ENCODE measurements at places on chromosomes 7 and 10. TPM values are rescaled to one million over a fixed set of nuclear protein-coding genes. Genes with fewer than 3 reads are reported as not detected.

- H3K4me3 ChIP-seq = peak overlapping the region; percentile 97
- peak overlapping the region; percentile 88 for H3K27ac ChIP-seq
- DNase-seq = peak; percentile 37
- peaks cover 48% of the 10 kb centered on the region for H3K36me3 ChIP-seq
Measured at GRCh38 chr10:59905066-59905730, 1.2 kb downstream of the CCDC6 start.

DNA sequence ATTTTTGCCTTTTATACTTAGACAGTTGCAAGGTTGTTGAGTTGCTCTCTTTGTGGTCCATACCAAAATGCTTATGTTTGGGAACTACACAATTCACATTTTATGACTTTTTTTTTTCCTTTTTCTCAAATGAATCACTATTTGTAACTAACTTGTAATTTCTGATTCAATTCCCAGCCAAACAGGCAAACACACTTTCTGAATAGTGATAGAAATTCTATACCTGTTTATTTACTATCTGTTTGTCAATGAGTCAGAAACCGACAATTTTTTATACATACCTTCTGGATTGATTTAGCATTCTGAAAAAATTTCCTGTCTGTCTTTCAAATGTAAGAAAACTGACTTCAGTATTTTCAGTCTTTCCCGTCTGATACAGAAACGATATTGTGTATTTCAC, 69.1 kb downstream of the MBL2 start:
- H3K36me3 ChIP-seq = no peaks in the 10 kb centered on the region
- H3K27ac ChIP-seq = no peak overlapping the region
- no peak for DNase-seq
- no peak overlapping the region for H3K4me3 ChIP-seq
- peaks cover 6% of the 10 kb centered on the region for H3K4me1 ChIP-seq

DNA sequence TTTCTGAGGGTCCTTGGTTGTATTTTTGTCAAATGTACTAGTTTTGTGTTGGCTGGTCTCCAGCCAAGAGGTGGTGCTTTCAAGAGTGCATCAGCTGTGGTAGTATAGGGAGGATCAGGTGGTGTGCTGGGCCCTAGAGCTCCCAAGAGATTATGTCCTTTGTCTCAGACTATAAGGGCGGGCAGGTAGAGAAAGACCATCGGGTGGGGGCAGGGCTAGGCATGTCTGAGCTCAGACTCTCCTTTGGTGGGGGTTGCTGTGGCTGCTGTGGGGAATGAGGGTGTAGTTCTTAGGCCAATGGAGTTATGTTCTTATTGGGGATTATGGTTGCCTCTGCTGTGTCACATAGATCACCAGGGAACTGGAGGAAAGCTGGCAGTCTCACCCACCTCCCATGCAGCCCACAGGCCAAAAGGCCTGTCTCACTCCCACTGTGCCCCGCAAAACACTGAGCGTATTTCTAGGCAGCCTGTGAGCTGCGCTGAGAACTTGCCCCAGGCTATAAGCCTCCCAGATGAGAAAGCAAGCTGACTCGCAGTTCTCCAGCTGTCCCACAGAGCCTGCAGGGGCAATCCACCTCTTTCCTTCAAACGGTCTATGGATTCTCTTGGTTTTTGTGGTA, 1066.7 kb downstream of the GRM8 start:
- no peak overlapping the region for H3K4me3 ChIP-seq
- no peak for DNase-seq
- H3K4me1 ChIP-seq = no peaks in the 10 kb centered on the region
- H3K27me3 ChIP-seq = no peaks in the 10 kb centered on the region

DNA sequence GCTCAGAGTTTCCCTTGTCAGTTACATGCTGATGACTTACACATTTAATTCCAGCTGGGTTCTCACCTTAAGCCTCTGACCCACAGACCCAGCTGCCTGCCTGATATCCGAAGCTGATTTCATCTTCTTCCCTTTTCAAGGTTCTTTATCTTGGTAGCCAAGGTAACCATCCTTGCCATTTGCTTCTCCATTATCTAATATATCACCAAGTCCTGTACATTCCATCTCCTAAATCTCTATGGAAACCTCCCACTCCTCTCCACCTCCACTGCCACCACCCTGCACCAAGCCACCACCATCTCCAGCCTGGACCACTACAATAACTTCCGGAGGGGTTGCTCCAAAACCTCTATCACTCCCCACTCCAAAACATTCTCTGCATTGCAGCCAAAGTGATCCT, 19.9 kb downstream of the SCRN1 start:
- H3K27me3 ChIP-seq = no peaks in the 10 kb centered on the region
- H3K4me1 ChIP-seq = peaks cover 22% of the 10 kb centered on the region
- no peak for DNase-seq
- no peak overlapping the region for H3K4me3 ChIP-seq
- peaks cover 20% of the 10 kb centered on the region for H3K36me3 ChIP-seq
- H3K27ac ChIP-seq = no peak overlapping the region

DNA sequence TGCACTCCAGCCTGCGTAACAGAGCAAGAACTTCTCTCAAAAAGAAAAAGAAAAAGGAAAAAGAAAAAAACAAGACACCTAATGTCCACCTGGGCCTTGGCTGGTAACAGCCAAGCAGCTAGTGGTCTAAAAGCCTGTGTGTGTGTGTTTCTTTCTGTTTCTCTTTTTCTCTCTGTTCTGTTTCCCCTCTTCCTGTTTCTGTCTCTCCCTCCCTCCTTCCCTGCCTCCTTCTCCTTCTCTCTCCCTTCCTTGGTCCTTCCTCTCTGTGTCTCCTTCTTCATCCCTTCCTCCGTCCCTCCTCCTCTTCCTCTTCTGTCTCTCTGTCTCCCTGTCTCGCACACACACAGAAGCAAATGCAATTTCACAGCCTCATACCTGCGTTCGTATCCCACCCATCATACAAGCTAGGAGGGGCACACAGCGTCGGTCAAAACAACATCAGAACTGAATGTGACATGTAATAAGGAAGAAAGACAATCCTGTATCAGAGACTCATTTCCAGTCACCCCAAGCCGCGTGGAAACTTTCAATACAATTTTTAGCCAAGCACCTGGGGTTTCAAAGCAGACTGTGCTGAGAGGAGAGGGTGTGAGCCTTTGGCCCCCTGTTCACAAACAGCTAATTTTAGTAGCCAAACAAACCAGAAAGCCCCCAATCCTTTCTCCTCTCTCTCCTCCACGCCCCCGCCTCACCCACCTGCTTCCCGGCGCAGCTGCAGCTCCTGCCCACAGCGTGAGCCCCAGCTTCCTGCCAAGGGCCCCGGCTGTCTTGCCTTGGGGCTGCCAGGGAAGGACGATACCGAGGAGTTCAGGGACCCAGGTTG, 50.2 kb upstream of the GNA12 start:
- peaks cover 27% of the 10 kb centered on the region for H3K27me3 ChIP-seq
- DNase-seq = no peak
- no peaks in the 10 kb centered on the region for H3K4me1 ChIP-seq
- no peak overlapping the region for H3K4me3 ChIP-seq
- no peak overlapping the region for H3K27ac ChIP-seq

- H3K4me3 ChIP-seq = peak overlapping the region; percentile 22
- peaks cover 27% of the 10 kb centered on the region for H3K4me1 ChIP-seq
- H3K36me3 ChIP-seq = peaks cover 6% of the 10 kb centered on the region
- DNase-seq = peak; percentile 74
- no peaks in the 10 kb centered on the region for H3K27me3 ChIP-seq
- H3K27ac ChIP-seq = peak overlapping the region; percentile 55
Measured at GRCh38 chr7:100247152-100247757, 27.5 kb downstream of the PVRIG start.

- H3K27ac ChIP-seq = no peak overlapping the region
- H3K4me3 ChIP-seq = no peak overlapping the region
- H3K4me1 ChIP-seq = no peaks in the 10 kb centered on the region
- peaks cover 65% of the 10 kb centered on the region for H3K27me3 ChIP-seq
Measured at GRCh38 chr10:71645185-71645584, 74.4 kb downstream of the C10orf105 start.

- H3K4me1 ChIP-seq = no peaks in the 10 kb centered on the region
- H3K27me3 ChIP-seq = peaks cover 64% of the 10 kb centered on the region
- no peak overlapping the region for H3K27ac ChIP-seq
- H3K36me3 ChIP-seq = no peaks in the 10 kb centered on the region
Measured at GRCh38 chr10:42982891-42983506, 93.9 kb upstream of the RET start.

- DNase-seq = no peak
- peak overlapping the region; percentile 87 for H3K4me3 ChIP-seq
- peak overlapping the region; percentile 87 for H3K27ac ChIP-seq
- H3K27me3 ChIP-seq = no peaks in the 10 kb centered on the region
- H3K4me1 ChIP-seq = peaks cover 31% of the 10 kb centered on the region
Measured at GRCh38 chr10:52316001-52316400, 1.9 kb downstream of the DKK1 start.

GRCh38 chr7:132333301-132333700, 243.0 kb downstream of the PLXNA4 start:
- DNase-seq = no peak
- no peak overlapping the region for H3K27ac ChIP-seq
- H3K4me1 ChIP-seq = no peaks in the 10 kb centered on the region
- H3K4me3 ChIP-seq = no peak overlapping the region

DNA sequence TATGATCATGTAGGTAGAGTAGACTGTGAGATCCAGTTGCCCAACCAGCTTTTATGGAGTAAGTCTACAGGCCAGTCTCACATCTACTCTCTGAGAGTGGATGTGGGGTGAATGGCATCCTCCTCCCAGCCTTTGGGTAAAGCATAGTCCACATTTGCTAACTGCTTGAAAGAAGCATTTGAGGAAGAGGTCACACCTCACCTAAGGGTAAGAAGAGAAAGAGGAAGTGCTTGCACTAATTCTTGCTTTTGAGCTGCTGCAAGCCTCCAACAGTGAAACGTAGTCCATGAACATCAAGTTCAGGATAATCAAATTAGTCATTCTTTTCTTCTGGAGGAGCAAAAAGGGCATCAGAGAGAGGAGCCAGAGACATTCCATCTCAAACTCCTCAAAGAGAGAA, 93.9 kb upstream of the AGR3 start:
- no peaks in the 10 kb centered on the region for H3K36me3 ChIP-seq
- no peaks in the 10 kb centered on the region for H3K27me3 ChIP-seq
- DNase-seq = no peak
- H3K4me1 ChIP-seq = peaks cover 38% of the 10 kb centered on the region

GRCh38 chr7:80307227-80307856, 172.7 kb downstream of the GNAI1 start:
- H3K36me3 ChIP-seq = no peaks in the 10 kb centered on the region
- peaks cover 11% of the 10 kb centered on the region for H3K4me1 ChIP-seq
- no peak overlapping the region for H3K27ac ChIP-seq

DNA sequence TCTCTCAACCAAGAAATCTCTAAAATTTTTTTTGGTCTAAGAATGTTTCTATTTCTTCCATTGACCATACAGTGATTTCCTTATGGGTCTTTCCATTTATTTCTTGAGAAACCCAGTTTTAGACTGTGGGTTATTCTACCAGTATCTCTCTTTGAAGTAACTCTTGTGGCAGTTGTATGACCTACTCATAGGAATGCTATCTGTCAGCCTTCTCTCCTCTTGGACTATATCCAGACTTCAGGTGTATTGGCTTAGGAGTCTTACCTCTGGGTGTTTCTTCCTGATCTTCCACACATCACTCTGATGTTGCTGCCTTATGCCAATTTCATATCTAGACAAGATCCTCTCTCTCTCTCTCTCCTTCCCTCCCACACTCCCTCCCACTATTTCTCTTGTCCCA, 178.1 kb downstream of the BMPER start:
- DNase-seq = no peak
- no peaks in the 10 kb centered on the region for H3K4me1 ChIP-seq
- H3K36me3 ChIP-seq = no peaks in the 10 kb centered on the region
- H3K4me3 ChIP-seq = no peak overlapping the region
- H3K27ac ChIP-seq = no peak overlapping the region

- H3K4me3 ChIP-seq = no peak overlapping the region
- H3K27ac ChIP-seq = no peak overlapping the region
- H3K4me1 ChIP-seq = no peaks in the 10 kb centered on the region
- DNase-seq = no peak
Measured at GRCh38 chr10:88372051-88372715, 210.9 kb downstream of the RNLS start.

DNA sequence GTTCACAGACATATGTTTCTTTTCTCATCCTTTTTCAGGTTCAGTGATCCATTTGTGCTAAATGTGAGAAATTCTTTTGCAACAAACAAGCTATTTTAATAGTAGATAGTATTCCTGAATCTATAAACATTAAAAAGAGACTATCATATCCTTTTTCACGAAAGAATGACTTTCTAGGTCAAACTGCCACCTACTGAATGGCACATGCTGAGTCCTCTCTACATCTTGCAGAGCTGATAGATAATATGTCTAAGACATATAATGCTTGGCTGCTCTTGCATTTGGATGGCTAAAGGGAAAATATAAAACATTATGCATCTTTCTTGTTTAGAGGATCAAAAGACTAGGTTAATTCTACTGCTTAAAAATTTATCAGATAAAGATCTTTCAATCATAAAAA, 114.1 kb upstream of the SLC26A5 start:
- no peak for DNase-seq
- H3K36me3 ChIP-seq = no peaks in the 10 kb centered on the region
- H3K27ac ChIP-seq = no peak overlapping the region
- H3K4me3 ChIP-seq = no peak overlapping the region
- no peaks in the 10 kb centered on the region for H3K4me1 ChIP-seq

- H3K27ac ChIP-seq = no peak overlapping the region
- no peaks in the 10 kb centered on the region for H3K36me3 ChIP-seq
- H3K4me1 ChIP-seq = no peaks in the 10 kb centered on the region
- DNase-seq = no peak
- no peak overlapping the region for H3K4me3 ChIP-seq
Measured at GRCh38 chr10:125468278-125468677, 214.7 kb downstream of the TEX36 start.

GRCh38 chr7:18019555-18019954, 8.1 kb downstream of the PRPS1L1 start:
- H3K36me3 ChIP-seq = peaks cover 7% of the 10 kb centered on the region
- peak overlapping the region; percentile 32 for H3K4me3 ChIP-seq
- DNase-seq = no peak
- peaks cover 53% of the 10 kb centered on the region for H3K4me1 ChIP-seq
- peak overlapping the region; percentile 99 for H3K27ac ChIP-seq

- no peak for DNase-seq
- H3K27ac ChIP-seq = no peak overlapping the region
- H3K27me3 ChIP-seq = peaks cover 57% of the 10 kb centered on the region
- no peak overlapping the region for H3K4me3 ChIP-seq
Measured at GRCh38 chr10:111996103-111996502, 187.5 kb downstream of the GPAM start.

GRCh38 chr7:15199482-15199881, 296.9 kb upstream of the DGKB start:
- no peak for DNase-seq
- H3K4me3 ChIP-seq = no peak overlapping the region
- H3K27ac ChIP-seq = no peak overlapping the region
- H3K27me3 ChIP-seq = no peaks in the 10 kb centered on the region

The PRR15 gene
- total RNA-seq = 76.1 TPM

The SNCG gene
- 7.2 TPM for total RNA-seq

The CDHR1 gene
- not detected for total RNA-seq

The NKX6-2 gene
- total RNA-seq = not detected

The ZNF716 gene
- total RNA-seq = not detected

The TMEM178B gene
- 1.5 TPM for total RNA-seq

The TUBAL3 gene
- not detected for total RNA-seq

The ANKRD61 gene
- total RNA-seq = 0.47 TPM

The SFMBT2 gene
- 1.7 TPM for total RNA-seq

The TMEM184A gene
- total RNA-seq = 75.8 TPM

Measured in Calu3 (cell line).